Colonic mucosa (tissue), 4 donors: ENCODE measurements at places on chromosomes 7 and 10.
A peak's percentile ranks its signal among the peaks of the same experiment; 100 is the strongest.

GRCh38 chr10:125472010-125472607 lies 210.9 kb downstream of the TEX36 start:
- DNase-seq = peak; percentile 67

DNA sequence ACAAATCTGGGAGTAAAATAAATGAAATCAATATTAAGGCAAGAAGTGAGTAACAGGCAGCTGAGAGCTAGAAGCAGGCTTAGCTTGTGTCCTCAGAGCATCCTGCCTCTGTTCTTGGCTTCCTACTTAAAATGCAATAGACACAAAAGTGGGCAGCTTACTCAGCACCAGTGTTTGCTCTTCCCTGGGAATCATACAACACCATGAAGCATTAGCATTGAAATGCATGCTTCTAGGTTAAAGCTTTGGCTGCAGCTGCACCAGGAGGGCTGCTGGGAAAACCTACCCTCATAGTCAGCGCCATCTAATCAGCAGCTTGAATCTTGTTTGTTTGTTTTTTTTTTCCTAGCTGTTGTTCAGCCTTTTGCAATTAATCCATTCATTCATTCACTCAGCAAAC lies 104.2 kb upstream of the VWC2 start:
- no peak for DNase-seq

- DNase-seq = no peak
These were observed 11.2 kb upstream of the SEM1 start for GRCh38 chr7:96720843-96721242.

DNA sequence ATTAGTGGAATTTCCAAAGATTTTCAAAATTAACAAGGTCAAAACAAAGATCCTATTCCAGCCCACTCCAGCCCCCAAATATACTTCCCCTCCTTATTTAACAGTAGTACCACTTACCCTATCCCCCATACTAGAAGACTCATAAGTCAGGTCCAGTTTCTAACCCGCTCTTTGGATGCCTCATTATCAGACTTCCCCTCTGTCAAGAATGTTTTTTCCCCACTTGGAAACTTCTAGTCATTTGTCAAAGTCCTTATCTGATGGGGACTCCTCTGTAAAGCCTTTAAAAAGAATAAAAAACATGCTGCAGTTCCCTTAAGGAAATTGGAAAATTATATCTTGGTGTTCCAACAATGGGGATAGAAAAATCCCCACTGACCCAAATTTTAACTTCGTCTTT lies 70.1 kb downstream of the IMMP2L start:
- DNase-seq = no peak

DNA sequence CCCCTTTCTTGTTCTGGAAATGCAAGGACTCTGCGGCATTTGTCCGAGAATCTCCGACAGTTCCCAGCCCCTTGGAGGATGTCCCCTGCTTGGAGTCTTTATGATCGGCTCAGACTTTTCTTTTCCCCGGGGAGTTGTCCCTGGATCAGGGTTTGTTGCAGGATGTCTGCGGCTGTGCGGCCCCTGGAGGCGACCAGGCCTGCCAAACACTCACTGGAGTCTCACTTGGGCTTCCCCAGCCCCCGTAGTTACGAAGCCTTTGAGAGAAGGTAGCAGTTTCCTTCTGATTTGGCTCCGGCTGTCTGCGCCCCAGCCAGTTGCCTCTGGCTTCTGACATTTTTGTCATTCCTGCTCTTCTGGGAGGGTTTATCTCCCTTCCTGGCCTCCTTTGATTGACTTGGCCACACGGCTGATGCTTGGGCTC lies 16.1 kb downstream of the COL26A1 start:
- no peak for DNase-seq

DNA sequence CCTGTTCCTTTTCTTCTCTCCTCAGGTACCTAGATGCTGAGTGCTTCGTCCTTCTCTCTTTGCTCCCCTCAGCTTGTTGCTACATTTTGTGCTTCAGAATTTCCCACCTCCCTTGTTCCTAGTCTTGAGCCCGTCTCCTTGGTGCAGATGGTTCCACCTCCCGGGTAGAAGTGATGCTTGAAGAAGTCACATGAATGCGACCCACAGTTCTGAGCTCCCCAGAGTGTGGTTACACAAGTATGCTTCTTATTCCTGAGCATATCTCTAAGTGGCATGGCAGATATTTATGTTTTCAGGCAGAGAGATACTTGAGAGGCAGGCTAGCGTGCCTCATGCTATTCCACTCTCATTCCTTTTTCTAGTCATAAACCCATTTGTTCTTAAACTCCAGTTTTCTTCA lies 34.0 kb downstream of the INPP5F start:
- no peak for DNase-seq

DNA sequence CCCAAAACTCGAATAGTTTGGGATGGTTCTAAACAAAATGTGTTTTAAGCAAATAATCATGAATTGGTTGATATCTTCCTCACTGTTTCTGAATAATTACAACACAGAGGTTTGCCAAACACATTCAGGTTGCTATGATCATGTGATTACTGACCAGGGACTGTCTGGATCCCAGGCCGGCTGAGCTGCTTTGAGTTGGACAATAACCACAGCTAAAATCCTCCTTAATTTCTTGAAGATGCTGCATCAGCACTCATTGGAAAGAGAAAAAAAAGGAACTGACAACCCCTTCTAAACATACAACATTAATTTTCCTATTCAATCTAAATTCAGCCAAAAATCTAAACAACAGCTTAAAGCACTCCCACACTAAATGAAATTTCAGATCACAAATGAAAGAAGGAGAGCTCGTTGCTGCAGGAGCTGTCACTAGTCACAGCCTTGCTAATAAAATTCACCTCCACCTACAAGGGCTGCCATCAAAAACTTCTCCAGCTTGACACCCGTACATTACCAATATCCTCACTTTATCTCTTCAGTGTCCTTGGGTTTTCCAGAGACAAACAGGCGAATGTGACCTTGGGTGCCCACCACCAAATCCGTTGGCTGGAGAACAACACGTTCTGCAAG lies 560.2 kb downstream of the KCNMA1 start:
- no peak for DNase-seq

GRCh38 chr7:114182837-114183236 lies 231.8 kb upstream of the FOXP2 start:
- DNase-seq = no peak

DNA sequence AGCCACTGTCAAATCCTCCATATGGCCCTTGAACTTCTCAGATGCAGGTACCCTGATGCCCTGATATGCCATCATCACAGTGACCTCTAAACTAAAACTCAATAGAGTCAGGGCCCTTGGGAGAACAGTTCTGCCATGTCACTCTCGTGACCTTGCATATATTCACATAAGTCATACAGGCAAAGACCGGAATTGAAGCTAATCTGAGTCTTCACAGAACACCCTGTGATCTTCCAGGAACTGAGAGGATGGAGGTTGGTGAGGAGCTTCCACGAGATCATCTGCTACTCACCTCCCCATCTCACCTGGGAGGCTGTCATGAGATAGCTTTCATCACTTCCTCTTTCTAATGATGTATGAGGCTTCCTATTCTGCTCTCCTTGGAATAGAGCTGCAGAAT lies 228.7 kb upstream of the CCDC6 start:
- DNase-seq = no peak

GRCh38 chr7:111043561-111043960 lies 47.4 kb upstream of the LRRN3 start:
- DNase-seq = no peak

GRCh38 chr7:33986451-33986850 lies 81.1 kb downstream of the BMPER start:
- DNase-seq = no peak

GRCh38 chr10:26861205-26861998 lies 644 bp upstream of the ABI1 start:
- DNase-seq = no peak

DNA sequence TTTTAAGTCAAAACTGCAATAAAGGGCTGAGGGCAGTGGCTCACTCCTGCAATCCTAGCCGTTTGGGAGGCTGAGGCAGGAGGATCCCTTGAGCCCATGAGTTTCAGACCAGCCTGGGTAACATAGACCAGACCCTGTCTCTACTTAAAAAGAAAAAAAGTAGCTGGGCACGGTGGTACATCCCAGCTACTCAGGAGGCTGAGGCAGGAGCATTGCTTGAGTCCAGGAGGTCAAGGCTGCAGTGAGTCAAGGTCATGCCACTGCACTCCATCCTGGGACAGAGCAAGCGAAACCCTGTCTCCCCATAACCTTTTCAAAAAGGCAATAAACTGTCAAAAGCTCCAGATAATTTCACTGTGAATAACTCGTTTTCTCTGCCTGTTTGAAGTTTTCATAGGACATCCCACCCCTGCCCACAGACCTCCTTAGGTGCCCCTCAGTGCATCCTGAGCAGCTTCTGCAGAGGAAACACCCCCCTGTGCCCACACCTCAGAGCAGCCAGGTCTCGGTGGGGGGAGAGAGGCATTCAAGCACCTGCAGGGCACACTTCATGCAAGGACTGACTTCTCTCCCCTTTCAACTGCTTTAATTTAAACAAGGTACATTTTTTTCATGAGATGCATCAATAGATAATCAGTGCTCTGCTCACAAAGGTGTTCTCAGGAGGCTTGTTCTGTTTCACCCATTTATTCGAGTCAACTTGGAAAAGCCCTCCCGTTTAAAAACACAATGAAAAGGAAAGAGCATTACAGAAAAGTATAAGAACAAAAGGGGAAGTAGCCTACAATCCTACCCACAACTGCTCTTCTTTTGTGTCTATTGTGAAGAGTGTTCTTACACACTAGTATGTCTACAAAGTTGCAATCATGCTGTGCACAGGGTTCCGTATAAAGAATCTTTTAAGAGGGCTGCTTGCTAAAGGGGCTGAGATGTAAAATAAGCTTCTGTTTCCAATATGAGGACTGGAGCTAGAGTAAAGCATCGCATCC lies 104.9 kb downstream of the KMT2E start:
- DNase-seq = no peak

DNA sequence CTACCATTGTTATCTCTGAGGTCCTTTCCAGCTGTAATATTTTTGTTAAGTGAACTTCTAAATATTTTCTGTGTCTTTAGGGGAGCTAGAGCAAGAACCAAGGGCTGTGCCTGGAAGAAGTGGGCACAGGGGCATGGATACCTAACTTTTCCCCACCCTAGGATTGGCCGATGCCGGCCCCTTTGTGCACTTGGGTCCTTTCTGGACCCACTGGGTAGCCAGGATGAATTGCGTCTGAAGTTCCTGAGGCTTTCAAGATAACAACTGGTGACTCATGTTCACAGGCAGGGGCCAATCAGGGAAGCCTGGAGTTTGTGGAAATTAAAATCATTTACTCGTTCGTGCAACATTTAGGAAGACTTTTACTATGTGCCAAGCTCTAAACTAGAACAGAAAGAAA lies 758 bp downstream of the DPCD start:
- no peak for DNase-seq

GRCh38 chr7:129193892-129194291 lies 5.5 kb downstream of the SMO start:
- DNase-seq = no peak

DNA sequence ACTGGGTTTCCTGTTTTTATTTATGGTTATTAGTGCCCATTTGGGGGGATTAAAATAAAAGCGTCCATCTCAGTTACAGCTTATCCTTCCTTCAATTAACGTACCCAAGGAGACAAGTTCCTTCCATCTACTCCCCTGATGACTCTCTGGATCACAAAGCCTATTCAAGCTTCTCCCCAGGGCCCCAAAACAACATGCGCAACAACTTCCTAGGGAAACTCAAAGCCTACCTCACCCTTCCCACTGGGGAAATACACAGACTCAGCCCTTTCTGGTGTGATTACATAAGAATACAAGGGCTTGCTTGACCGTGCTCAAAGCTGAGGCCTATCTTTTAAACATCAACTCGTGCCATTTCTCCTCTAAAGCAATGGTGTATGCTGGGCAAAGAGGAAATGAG lies 112.4 kb downstream of the CDK6 start:
- no peak for DNase-seq

GRCh38 chr10:122541541-122542002 lies 19.0 kb upstream of the DMBT1 start:
- DNase-seq = no peak

GRCh38 chr7:135195156-135195555 lies 16.2 kb downstream of the WDR91 start:
- DNase-seq = no peak

- DNase-seq = peak; percentile 48
These were observed 305.3 kb upstream of the NFE2L3 start for GRCh38 chr7:25846722-25847121.

GRCh38 chr7:76392531-76393115 lies 16.9 kb downstream of the SSC4D start:
- no peak for DNase-seq

GRCh38 chr10:125482637-125483036 lies 200.3 kb downstream of the TEX36 start:
- no peak for DNase-seq

DNA sequence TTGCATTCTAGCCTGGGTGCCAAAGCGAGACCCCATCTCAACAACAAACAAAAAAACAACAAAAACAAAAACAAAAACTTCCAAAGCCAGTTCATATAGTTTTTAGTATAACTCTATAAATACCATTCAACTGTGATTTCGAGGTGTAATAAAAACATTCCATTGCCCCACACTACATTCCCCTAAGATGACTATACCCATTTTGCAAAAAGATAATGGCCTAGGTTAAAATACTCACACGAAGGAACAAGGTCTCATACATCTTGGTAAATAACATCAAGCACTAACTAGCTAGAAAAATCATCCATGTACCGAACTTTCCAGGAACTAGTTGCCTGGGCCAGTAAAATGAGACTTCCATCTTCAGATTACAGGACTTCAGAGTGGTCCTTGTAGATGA lies 55.4 kb downstream of the GLI3 start:
- DNase-seq = no peak

- no peak for DNase-seq
These were observed 522 bp downstream of the CCL24 start for GRCh38 chr7:75813084-75813483.

- DNase-seq = no peak
These were observed 4.2 kb downstream of the NRBF2 start for GRCh38 chr10:63137306-63137705.

GRCh38 chr7:17022920-17023319 lies 141.1 kb upstream of the AGR3 start:
- no peak for DNase-seq

DNA sequence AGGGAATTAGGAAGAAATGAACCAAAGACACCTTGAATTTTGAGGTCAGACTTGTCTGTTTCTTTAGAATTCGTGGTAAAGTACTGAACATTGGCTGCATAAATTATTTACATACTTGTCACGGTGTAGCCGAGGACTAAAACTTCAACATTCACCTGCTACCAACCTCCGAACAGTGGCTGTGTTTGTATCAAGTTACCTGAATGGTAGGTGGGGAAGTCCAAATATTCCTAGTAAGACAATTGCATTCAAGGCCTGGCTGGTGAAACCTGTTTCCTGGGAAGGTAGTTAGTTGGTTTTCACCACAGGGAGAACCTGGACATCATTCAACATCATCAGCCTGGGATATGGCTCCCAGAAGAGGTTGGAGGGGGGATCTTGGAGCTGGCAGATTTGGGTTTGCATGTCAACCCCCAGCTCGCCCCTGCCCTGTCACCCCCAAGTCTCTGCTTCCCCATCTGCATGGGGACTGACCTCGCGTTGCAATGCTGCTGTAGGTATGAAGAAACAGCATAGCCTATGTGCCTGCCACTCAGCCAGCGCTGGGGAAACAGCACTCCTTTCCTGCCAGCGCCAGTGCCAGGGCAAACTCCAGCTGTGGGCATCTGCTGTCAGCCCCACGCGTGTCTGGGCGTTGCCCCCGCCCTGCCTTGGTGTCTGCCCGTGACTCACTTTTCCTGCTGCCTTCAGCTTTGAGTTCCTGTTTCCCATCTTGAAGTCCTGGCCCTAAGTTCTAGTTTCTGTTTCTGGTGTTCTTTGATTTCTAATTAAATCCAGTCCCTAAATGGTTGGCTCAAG lies 12.7 kb upstream of the LARP4B start:
- no peak for DNase-seq
